ENCODE measurements at places on chromosomes 6 and 20. TPM values are rescaled to one million over a fixed set of nuclear protein-coding genes. Genes with fewer than 3 reads are reported as not detected.
A peak's percentile ranks its signal among the peaks of the same experiment; 100 is the strongest.

DNA sequence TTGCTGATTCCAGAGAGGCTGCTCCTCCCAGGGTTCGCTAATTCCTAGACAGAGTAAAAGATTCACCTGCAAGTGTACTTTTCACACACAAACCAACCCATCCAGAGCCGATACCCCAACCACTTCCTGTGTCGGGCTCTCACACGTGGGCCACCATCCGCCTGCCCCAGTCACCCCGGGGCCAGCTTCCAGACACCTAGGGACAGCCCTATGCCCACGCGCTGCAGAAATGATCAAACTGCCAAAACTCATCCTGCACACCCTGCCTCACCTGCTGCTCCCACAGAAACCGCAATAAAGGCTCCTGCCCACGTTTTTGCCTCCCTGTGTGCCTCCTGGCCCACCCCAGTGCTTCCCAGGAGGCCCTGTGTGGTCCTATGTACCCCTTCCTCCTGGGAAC lies 59.5 kb downstream of the PSMG4 start:
- DNase-seq, result no peak

GRCh38 chr6:114342086-114342825 lies 567 bp downstream of the HS3ST5 start:
- peak; percentile 79 for DNase-seq

DNA sequence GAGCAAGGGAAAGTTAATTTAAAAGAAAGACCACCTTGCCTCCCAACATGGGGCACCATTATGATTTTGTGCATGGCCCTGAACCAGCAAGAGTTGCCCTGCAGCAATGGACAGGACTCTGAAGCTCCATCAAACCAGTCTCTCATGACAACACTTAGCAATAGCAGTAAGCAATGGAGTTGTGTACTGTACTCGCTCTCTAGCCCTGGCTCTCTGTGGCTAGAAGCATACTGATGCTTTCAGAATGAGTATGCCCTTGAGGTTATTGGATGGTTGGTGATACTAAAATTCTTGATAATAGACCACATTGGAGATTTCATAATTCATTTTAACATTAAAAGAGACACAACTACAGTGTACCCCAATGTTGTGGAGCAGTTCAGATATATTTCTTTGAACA lies 23.2 kb upstream of the LMBRD1 start:
- no peak for DNase-seq

GRCh38 chr6:11482616-11483015 lies 54.9 kb upstream of the TMEM170B start:
- DNase-seq, result no peak

DNA sequence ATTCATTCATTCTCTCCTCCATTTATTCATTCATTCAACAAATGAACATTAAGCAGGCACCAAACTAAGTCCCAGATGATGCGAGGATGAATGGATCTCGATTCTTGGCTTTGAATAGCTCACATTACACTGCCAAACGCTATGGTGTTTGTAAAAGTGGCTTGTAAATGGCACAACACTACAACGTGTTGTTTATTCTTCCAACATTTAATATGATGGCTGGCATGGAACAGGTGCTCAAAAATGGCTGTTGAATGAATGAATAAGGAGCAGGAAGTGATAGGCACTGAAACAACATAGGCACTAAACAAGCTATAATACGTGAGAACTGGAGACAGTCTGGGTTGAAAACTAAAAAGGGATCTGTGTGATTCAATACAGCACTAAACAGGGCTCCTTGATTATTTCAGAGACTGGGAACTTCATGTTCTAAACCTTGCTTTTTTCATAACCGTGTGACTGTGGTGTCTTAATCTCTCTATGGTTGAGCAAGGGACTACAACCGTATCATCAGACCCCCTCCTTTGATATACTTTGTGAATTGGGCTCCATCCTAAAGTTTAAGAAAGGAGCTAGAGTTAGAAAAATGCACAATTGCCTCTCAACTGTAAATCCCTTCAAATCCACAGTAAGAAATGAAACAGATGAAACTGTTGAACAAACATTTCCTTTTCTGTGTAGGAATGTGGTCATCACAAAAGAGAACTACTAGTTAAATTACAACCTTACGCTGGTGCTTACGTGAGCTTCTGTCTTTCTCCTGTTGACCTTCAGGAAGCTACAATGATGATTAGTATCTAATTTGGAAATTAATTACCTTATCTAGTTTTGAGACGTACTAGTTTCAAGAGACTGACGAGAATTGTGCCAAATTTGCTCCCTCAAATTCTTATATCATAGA lies 16.9 kb upstream of the SLC16A10 start:
- DNase-seq, result no peak

DNA sequence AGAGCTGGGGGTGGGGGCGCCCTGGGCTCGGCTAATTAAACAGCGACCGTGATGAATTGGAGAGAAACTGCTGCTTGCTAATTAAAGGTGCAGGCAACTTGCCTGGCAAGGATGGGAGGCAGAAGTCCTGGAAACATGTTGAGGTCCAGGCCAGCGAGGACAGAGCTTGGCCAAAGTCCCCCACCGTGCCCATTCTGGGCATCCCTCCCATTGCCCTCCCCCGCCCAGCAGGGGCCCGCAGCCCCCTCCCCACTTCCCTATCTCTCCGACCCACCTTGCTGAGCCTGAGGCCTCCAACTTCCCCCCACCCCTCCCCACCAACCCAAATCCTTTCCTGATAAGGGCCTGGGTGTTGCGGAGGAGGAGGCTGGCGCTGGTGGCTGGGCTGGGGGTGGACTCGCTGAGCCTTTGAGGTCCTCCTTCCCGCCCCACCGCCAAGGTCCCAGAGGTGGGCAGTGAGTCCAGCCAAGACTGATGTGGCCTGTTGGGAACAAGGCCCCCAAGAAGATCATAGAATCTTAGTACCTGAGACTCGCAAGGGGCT lies 23.3 kb downstream of the C20orf203 start:
- no peak for DNase-seq

The HLA-F gene
- total RNA-seq, result 32.7 TPM

DNA sequence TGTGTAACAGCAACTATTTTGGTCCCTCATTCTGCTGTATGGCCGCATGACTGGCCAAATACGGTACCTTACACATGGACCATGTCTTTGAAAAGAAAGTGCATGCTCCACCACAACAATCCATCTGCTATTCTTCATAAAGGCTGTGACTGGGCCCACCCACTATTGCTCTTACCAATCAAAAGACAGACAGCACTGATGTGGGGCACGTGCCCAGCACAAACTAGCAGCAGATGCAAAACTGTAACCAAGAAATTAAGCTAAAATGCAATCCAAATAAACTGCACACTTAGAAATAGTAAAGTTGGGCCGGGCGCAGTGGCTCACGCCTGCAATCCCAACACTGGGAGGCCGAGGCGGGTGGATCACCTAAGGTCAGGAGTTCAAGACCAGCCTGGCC lies 20.5 kb downstream of the MDN1 start:
- DNase-seq, result no peak

DNA sequence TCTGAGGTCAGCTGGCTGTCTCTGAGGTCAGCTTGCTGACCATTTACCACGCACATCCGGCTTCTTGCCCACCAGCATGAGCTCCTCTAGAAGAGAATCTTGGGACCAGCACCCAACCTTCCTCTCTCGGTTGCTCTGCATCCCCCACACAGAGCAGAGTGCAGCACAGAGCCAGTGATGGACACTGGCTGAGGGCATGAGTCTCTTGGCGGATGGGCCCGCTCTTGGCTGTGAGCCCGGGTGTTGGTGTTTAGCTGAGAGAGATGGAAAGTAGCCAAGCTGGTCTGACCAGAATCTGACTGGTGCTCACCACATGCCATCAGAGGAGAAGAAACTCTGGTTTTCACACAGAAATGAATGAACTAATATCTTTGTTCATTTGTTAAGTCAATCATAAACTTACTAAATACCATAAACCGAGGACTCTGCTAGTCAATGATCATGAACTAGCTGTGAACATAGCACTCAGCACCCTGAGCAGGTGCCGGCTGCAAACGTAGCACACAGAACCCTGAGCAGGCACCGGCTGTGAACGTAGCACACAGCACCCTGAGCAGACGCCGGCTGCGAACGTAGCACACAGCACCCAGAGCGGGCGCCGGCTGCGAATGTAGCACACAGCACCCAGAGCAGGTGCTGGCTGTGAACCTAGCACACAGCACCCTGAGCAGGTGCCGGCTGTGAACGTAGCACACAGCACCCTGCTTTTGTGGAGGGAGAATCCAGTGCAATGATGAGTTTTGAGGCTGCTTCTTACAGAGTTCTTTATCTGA lies 10.4 kb upstream of the THBS2 start:
- no peak for DNase-seq

DNA sequence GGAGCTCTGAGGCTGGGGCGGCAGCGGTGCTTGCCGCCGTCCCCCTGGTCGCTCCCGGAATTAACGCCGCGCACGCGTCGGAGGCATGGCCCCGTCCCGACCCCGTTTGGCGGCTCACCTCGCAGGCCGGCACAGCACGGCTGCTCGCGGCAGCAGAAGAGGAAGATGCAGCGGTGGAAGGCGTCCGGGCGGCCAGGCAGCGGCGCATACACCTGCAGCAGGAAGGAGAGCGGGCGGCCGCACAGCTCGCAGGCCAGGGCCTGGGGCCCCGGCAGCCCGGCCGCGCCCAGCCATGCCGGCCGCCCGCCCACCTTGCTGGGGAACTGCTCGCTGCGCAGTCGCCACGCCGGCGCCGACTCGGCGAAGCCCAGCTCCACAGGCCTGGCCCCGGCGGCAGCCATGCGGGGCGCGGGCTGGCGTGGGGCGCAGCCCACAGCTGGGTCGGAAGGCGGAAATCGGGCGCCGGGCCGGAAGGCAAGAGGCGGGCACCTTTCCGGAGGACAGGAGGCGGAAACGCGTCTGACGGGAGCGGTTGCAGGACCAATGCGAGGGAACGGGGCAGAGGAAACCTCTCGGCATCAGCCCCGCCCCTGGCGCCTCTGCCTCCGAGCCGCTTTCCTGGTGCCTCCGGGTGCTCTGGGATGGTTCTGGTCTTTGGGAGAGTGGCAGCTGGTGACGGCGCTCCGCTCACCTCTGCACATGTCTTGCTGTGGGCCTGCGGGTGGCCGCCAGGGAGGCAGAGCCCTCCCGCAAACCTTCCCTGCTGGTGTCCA lies at the start of gene PDCD2:
Gene PDCD2 (minus strand): TSS at position 457 of the 773 bp plus-strand sequence. CDS start 56 bp downstream, at position 401.
- DNase-seq, result peak; percentile 94

- no peak for DNase-seq
Observed at GRCh38 chr6:41684311-41685180, 46.3 kb downstream of the MDFI start.

DNA sequence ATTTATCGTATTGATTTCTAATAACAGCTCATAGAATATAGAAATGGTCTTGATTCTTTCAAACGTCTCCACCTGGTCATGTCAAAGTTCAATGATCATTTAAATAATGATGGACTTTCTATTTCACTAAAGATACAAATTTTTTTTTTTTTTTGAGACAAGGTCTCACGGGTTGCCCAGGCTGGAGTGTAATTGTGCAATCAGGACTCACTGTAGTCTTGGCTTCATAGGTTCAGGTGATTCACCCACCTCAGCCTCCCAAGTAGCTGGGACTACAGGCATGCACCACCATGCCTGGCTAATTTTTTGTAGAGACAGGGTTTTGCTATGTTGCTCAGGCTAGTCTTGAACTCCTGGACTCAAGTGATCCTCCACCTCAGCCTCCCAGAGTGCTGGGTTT lies 25.2 kb downstream of the KLHL31 start:
- DNase-seq, result no peak

- peak; percentile 38 for DNase-seq
Observed at GRCh38 chr6:53615633-53616449, 49.7 kb downstream of the KLHL31 start.

DNA sequence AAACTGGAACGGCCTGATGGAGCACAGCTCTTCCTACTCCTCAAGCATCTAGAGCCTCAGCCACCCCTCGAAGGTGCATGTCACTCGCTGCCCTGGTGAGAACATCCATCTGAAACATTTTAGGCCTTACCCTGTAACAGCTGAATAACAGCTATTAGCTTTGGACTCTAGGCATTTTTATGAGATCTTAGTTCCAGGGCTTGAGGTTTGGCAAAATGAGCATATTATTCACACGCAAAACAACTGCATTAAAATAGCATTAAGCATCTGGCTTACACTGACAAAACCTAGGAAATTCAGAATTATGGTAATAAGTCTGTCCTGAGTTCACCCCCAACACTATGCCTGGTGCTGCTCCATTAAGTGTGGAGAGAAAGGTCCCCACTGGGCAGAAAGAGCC lies 56.1 kb downstream of the ADAT2 start:
- DNase-seq, result no peak

The AHI1 gene
- 79.7 TPM for total RNA-seq

The AGER gene
- total RNA-seq, result 0.87 TPM

Measured in stomach (tissue), 19 donors.